Activated B cell treated with CpG ODN at 0.5 μM for 24 hours (primary cell): ENCODE measurements at places on chromosomes 5 and 9. TPM values are rescaled to one million over a fixed set of nuclear protein-coding genes. Genes with fewer than 3 reads are reported as not detected.

Gene CXCL14
- total RNA-seq: not detected in 2 replicates

Gene SSBP2
- total RNA-seq: 26.2 and 26.4 TPM in 2 replicates

Gene FOXD4L4
- 0.29 and 0.39 TPM in 2 replicates for total RNA-seq

Gene LCNL1
- not detected in 2 replicates for total RNA-seq

Gene HOMER1
- total RNA-seq: 3.2 and 4.2 TPM in 2 replicates

GRCh38 chr5:66860199-66860975 lies 264.2 kb downstream of the MAST4 start:
- H3K27me3 ChIP-seq: peaks cover 13% of the 10 kb centered on the region
- no peaks in the 10 kb centered on the region for H3K4me1 ChIP-seq
- no peaks in the 10 kb centered on the region for H3K36me3 ChIP-seq
- H3K27ac ChIP-seq: no peak overlapping the region

DNA sequence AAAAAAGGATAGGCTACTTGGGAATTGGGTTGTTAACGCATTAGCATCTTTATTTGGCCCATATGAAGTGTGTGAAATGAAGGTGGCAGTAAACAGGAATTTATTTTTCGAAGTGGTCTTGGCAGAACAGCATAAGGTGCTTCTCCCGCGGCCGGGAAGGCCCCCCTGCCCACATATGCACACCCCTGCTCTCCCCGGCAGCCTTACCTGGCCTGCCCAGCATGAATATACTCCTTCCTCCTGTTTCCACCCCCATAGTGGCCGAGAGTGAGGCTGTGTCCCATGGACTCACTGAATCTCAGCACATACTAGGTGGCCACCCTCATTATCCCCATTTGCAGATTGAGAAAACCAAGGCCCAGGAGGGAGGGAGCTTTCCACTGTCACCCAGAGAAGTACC lies 54.0 kb upstream of the OLFM1 start:
- no peak overlapping the region for H3K4me3 ChIP-seq
- no peaks in the 10 kb centered on the region for H3K4me1 ChIP-seq

- peak overlapping the region; percentile 72 for H3K4me3 ChIP-seq
- no peaks in the 10 kb centered on the region for H3K36me3 ChIP-seq
- H3K4me1 ChIP-seq: peaks cover 60% of the 10 kb centered on the region
- DNase-seq: no peak
Measured at GRCh38 chr5:154475591-154476353, 2.3 kb downstream of the HAND1 start.

DNA sequence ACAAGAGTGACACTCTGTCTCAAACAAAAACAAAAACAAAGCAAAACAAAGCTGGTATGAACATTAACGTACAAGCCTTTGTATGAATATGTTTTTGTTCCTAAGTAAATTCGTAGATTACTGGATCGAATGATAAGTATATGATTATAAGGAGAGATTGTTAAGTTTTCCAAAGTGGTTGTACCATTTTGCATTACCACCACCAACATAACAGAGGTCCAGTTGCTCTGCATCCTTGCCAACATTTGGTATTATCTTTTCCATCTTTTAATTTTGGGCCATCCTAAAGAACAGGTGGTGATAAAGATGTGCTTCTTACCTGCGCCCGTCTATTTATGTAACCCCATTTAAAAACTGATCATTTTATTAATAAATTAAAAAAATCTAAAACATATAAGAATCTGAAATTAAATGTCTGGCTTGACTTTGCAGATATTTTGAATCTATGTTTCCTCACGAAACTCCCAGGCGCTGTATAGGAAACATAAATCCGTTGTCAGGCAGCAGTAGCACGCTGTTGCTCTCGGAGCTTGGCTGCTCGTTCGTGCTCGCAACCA lies 593 bp upstream of the NAA35 start:
- no peak for DNase-seq
- H3K4me1 ChIP-seq: peaks cover 18% of the 10 kb centered on the region
- peaks cover 4% of the 10 kb centered on the region for H3K27me3 ChIP-seq
- H3K27ac ChIP-seq: peak overlapping the region; percentile 86

DNA sequence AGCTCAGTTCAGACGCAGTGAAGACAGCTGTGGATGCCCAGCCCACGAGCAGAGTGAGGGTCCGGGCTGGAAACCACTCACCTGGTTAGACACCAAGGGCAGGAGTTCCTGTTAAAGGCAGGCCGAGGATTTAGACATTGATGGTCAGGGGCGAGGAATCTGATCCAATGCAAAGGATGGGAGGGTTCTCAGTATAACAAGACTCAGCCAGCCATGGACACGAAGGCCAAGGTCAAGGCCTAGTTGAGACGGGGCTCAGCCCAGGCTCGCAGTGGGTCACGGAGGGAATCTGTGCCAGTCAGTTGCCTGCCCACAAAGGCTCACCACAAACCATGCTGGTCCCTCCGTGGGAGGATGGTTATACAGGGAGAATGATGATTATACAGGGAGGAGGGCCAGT lies 63.3 kb upstream of the FCN1 start:
- H3K4me3 ChIP-seq: no peak overlapping the region
- no peak overlapping the region for H3K27ac ChIP-seq
- H3K27me3 ChIP-seq: peaks cover 7% of the 10 kb centered on the region
- H3K36me3 ChIP-seq: no peaks in the 10 kb centered on the region
- no peaks in the 10 kb centered on the region for H3K4me1 ChIP-seq

DNA sequence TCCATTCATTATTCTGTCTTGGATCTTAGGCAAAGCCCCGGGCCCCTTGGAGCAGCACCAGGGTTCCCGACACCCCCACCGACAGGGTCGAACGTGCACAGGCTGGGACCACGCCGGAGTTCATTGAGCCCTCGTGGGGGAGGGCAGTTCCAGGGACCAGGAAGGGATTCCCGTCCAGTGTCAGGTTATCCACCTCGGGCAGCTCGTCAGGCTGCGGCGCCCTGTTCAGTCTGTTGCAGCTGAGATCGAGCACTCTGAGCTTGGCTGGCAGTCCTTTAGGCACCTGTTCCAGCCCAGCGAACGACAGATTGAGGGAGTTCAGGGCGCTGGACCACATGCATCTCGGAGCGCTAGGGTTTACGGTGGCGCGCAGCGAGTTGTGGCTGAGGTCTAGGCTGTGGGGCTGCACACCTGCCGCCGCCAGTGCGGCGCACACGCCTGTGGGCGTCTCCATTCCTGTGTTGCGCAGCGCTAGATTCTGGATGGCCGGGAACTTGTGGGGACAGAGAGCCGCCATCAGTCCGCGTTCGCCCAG lies 1.1 kb downstream of the CD14 start:
- H3K4me1 ChIP-seq: peaks cover 33% of the 10 kb centered on the region
- H3K36me3 ChIP-seq: no peaks in the 10 kb centered on the region
- peaks cover 18% of the 10 kb centered on the region for H3K27me3 ChIP-seq
- H3K4me3 ChIP-seq: peak overlapping the region; percentile 87

GRCh38 chr9:14350754-14351153 lies 36.8 kb upstream of the NFIB start:
- H3K27me3 ChIP-seq: peaks cover 67% of the 10 kb centered on the region
- no peak for DNase-seq
- no peak overlapping the region for H3K4me3 ChIP-seq
- H3K4me1 ChIP-seq: peaks cover 12% of the 10 kb centered on the region

DNA sequence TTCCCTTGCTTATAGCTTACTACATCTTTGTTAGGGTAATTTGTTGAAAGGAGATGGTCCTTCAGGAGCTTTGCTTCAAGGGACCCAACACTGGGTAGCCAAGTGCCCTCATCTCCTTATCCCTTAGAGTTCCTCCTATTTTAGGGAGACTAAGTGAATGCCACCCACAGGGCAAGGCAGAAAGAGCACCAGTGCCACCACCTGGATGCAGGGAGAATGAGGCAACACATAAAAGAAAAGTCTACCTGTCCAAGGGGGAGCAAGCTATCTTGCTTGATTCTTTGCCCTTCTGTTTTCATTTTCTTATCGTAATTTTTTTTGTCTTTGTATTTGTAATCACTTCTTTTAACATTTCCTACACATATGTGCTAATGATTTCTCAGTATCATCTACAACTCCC lies 205.5 kb downstream of the NPR3 start:
- no peaks in the 10 kb centered on the region for H3K36me3 ChIP-seq
- no peak overlapping the region for H3K4me3 ChIP-seq
